Central memory CD8-positive, alpha-beta T cell (primary cell): ENCODE measurements at places on chromosomes 6 and 20.

DNA sequence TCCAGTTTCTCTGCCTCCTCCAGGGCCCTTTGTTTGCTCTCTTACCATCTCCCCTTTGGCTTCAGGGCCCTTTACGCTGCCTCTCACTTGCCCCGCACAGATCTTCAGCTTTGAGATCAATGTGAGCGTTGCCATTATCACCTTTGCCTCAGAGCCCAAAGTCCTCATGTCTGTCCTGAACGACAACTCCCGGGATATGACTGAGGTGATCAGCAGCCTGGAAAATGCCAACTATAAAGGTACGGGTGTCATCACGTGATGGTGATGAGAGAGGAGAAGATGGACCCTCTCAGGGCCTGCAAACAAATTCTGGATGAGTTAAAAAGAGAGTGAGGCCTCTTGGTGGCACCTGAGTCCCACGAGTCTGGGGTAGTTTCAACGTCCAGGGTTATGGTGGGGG lies 8.3 kb downstream of the C2 start:
- DNase-seq = no peak

GRCh38 chr6:156392648-156393047 lies 384.5 kb upstream of the ARID1B start:
- DNase-seq = no peak

DNA sequence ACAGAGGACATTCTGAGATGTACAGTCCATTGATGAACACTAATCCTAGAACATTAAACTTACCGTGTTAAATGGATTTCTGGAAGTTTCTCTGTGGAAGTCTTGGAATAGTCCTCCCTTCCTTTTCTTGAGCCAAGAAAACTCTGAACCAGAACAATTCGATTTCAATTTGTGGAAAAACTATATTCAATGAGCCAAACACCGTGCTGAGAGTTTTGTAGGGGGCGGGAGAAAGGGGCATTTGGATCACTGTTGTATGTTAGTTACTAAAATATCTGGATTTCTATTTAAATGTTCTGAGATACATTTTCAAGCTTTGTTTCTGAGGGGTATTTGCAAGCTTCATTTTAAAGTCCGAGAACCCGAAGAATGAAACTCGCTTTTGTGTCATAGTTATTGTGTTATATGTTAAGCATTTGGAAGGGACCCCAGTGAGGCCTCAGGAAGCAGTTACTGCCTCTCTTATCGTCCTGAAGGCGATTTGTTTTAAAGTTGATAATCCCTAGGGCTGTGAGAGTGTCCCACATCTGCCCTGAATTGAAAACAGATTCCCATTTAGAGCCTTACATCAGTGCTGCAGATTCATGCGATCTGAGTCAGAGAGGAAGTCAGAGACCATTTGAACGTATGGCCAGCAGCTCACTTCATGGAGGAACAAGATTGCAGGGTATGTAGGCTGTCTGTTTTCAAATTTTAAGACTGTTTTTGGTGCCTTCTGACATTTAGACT lies 70.8 kb upstream of the SASH1 start:
- no peak for DNase-seq

GRCh38 chr20:29427201-29428060 lies 1830.0 kb upstream of the DEFB115 start:
- no peak for DNase-seq

DNA sequence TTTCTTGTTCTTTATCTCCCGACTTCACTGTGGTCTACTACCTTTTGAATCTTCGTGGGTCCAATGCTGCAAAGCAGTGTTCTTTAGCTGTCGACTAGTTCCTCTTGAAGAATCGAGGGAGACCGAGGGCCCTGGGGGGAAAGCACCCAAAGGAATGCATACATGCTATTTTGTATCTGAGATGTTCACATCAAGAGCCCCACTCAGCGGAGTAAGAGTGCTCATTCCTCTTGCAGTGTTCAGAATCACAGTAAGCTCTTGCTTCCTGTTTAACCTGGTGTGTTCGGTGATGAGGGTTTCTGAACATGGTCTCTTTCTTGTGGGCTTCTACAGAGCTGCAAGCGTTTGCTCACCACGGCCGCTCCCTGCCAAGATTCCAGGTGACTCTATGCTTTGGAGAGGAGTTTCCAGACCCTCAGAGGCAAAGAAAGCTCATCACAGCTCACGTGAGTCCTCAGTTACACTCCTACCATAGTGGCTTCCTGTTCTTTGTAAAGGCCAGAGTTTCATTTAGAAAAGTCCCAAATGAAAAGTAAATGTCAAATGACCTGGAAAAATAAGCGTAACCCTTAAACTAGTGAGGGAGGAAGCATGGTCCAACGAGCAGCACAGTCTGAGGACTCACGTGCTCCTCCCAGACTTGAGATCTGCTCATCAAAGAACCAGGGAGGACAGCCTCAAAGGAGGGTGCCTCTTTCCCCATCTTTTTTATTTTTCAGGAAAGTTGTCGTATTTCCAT lies 13.3 kb downstream of the IRF4 start:
- DNase-seq = no peak

DNA sequence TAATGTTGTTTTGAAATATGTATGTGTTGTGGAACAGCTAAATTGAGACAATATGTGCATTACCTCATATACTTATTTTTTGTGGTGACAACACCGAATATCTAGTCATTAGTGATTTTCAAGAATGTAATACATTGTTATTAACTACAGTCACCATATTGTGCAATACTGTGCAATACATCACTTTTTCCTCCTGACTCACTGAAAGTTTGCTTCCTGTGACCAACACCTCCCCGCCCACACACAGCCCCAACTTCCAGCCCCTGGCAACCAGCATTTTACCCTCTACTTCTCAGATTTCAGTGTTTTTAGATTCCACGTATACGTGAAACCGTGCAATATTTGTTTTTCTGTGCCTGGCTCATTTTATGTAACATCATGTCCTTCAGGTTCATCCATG lies 627.9 kb downstream of the PRKN start:
- DNase-seq = no peak

DNA sequence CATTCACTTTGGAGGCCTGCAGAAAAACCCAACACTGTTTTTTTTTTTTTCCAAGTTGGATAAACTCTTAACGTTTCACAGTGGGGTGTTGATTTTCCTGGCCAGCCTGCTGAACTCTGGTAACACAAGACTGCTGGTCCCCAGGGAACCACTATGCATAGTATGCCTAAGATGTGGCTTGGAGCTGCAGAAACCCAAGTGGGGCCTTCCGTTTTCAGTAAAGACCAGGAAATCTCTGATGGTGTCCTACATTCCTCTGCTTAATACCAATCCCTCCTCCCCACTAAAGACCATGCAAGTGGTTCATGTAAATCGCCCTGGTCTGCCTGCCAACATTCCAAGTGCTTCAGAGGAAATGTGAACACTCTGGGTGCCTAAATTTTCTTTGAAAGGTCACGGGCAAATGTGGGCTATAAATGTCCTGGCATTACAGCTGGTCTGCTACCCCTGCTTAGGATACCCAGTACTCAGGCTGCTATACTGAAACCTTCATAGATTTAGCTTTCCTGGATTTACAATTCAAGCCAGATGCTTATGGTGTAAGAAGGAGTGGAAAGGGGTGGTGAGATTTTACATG lies 615.4 kb downstream of the MAFB start:
- DNase-seq = no peak

- DNase-seq = no peak
Observed at GRCh38 chr6:101663100-101663499, 269.6 kb downstream of the GRIK2 start.

DNA sequence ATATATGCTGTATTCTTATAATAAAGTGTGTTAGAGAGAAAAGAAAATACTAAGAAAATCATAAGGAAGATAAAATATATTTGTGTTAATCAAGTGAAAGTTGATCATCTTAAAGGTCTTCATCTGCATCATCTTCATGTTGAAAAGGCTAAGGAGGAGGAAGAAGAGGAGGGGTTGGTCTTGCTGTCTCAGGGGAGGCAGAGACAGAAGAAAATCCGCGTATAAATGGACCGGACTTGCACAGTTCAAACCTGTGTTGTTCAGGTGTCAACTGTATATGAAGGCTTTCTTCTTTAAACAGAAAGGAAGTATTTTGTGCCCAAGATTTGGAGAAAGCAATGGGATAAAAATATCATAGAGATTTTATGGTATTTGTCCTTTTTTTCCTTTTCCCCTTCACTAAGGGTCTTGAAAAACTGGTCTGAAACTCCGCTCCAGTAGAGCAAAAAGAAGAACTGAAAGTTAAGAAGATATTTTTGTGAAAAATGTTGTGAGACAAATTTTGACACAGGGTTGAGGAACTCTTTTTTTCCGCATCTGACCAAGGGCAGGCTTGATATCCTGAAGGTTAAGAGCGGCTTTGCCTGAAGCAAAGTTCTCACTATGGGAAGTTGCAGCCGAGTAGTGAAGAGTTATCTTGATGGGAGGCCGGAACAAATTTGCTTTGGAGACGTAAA lies 350.7 kb downstream of the LAMA2 start:
- no peak for DNase-seq

- no peak for DNase-seq
Observed at GRCh38 chr6:80088637-80089036, 17.8 kb upstream of the BCKDHB start.

GRCh38 chr20:4681991-4682401 lies 39.7 kb upstream of the PRND start:
- no peak for DNase-seq

DNA sequence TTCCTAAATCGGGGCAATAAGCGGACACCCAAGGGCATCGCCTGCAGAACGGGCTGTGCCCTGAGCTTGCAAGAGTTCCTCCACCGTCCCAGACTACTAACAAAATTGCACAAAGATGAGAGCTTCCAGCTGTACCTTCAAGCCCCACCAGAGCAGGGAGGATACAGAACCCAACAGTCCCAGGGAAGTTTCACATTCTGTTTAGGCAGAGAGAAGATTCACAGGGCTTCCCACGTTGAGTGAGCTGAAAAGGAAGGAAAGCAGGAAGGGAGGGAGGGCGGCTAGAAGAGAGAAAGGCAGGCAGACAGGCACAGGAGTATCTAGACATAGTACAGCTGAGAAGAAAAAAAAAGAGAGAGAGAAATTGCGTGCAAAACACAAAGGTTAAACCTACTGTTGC lies 112.6 kb upstream of the AFDN start:
- no peak for DNase-seq

GRCh38 chr6:37759221-37760144 lies 60.0 kb upstream of the ZFAND3 start:
- DNase-seq = no peak
